ENCODE measurements at places on chromosomes 5 and 9.

- DNase-seq = no peak
Measured at GRCh38 chr5:77824981-77825380, 48.8 kb upstream of the TBCA start.

GRCh38 chr5:54457094-54457862 is 1.8 kb downstream of the HSPB3 start:
- DNase-seq = no peak

DNA sequence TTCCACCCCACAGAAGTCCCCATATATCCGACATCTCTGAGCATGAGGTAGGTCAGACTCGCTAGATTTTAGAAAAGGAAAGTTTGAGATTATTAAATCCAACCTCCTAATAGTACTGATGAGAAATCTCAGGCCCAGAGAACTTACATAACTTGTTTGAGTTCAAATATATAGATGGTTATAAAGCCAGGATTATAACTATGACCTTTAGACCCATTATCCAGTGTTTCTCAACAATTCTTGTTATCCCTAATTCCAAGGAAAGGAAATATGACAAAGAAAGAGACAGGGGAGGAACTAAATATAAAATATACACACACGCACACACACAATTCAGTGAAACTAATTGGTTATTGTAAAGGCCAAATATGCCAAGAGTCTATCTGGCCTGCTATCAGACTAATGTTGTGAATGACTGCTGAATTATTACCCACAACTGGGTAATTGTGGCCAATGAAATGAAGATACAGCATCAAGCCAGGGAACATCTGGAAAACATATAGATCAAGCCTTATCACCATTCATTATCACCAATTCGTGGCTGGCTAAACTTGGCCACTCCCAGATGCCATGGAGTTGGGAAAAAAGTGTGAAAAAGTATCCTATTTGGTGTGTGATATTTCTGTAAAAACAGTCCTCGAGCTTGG is 248.4 kb downstream of the PRELID2 start:
- DNase-seq = no peak

DNA sequence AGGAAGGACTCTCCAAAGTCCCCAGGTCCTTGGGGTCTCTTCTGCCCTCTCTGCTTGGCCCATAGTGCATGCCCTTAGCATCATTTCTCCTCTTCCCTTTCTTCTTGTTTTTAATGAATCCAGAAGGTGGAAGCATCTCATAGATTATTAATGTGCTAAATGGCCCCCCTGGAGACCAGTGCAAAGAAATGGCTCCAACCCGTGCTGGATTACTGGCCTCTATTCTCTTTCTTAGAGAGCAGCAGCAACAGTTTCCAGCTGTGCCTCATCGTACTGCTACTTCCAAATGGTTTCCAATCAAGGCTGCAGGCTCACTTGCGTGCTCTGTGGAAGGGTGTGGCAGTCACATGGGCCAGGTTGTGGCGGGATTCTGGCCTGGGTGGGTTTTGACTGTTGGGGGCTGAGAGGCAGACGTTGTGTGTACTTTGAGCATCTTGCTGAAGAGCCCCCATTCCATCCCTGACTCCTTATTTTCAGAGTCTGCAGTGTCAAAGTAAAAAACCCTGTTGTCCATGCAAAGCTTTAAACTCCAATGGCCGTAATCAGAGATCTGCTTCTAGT is 139.7 kb downstream of the GABBR2 start:
- DNase-seq = no peak
